ENCODE measurements at places on chromosomes 11 and 22.

GRCh38 chr22:24059793-24060192 lies 48.7 kb downstream of the CABIN1 start:
- no peak overlapping the region for H3K4me3 ChIP-seq
- peak overlapping the region; percentile 76 for H3K27ac ChIP-seq
- no peaks in the 10 kb centered on the region for H3K27me3 ChIP-seq
- DNase-seq: no peak

GRCh38 chr22:28670756-28671155 lies 8.9 kb downstream of the TTC28 start:
- H3K27ac ChIP-seq: no peak overlapping the region
- no peak for DNase-seq
- no peaks in the 10 kb centered on the region for H3K36me3 ChIP-seq

DNA sequence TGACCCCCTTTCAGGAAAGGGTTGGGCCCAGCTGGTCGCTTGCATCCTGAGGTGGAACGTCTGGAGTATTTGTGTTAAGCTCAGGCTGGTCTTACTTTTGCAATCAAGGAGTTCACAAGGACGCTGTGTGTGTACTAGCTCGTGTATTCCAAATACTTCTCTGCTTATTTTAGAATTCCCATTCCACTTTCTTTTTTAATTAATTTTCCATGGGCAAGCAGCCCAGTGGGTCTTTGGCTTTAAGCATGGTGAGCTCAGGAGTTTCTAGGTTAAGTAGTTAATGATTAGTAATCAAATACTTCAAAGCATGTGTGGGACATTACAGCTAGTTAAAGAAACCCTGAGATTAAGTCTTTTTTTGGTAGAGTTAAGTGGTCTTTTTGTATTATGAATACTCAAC lies 68.6 kb downstream of the CSNK2A3 start:
- peaks cover 25% of the 10 kb centered on the region for H3K4me1 ChIP-seq
- H3K36me3 ChIP-seq: no peaks in the 10 kb centered on the region
- no peak overlapping the region for H3K4me3 ChIP-seq
- DNase-seq: no peak

DNA sequence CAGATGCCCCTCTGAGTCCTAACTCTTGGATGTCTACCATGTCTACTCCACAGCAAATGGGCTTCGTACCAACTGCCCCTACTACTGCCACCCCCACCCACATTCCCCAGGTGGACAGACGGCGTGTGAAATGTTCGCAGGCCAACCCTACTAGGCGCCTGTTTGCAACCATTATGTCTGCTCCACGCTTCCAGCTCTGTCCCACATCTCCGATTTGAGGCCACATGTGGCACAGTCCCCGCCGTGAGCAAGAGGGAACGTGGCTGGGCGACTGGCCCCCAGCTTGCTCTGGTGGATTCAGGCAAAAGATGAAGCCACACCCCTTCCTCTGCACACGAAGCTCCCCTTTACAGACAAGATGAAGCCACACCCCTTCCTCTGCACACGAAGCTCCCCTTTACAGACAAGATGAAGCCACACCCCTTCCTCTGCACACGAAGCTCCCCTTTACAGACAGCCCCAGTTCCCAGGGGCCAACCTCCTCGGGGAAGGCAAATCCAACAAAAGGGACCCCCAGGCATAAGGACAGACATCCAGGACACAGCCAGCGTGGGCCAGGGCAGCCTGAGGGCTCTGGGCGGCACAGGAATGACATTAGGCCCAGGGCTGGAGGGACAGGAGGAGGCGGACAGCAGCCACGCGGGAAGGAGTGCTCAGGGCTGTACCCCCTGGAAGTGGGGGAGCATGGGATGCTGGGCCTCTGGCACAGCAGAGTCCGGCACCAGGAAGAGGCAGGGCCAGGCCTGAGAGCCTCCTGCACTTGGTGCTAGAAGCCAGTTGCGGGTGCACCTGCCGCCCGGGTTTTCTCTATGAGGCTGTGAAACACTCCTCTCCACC lies 106.2 kb downstream of the SHANK2 start:
- no peak overlapping the region for H3K27ac ChIP-seq
- H3K36me3 ChIP-seq: no peaks in the 10 kb centered on the region
- no peaks in the 10 kb centered on the region for H3K27me3 ChIP-seq
- peak; percentile 50 for DNase-seq
- no peaks in the 10 kb centered on the region for H3K4me1 ChIP-seq
- no peak overlapping the region for H3K4me3 ChIP-seq

- H3K4me1 ChIP-seq: peaks cover 19% of the 10 kb centered on the region
- no peak overlapping the region for H3K27ac ChIP-seq
- H3K36me3 ChIP-seq: no peaks in the 10 kb centered on the region
- H3K27me3 ChIP-seq: no peaks in the 10 kb centered on the region
Measured at GRCh38 chr11:107592813-107593212, 1.9 kb downstream of the ELMOD1 start.

- no peaks in the 10 kb centered on the region for H3K27me3 ChIP-seq
- H3K27ac ChIP-seq: peak overlapping the region; percentile 72
- H3K4me1 ChIP-seq: peaks cover 39% of the 10 kb centered on the region
- peaks cover 32% of the 10 kb centered on the region for H3K36me3 ChIP-seq
Measured at GRCh38 chr22:38214302-38215056, 12.7 kb downstream of the MAFF start.

DNA sequence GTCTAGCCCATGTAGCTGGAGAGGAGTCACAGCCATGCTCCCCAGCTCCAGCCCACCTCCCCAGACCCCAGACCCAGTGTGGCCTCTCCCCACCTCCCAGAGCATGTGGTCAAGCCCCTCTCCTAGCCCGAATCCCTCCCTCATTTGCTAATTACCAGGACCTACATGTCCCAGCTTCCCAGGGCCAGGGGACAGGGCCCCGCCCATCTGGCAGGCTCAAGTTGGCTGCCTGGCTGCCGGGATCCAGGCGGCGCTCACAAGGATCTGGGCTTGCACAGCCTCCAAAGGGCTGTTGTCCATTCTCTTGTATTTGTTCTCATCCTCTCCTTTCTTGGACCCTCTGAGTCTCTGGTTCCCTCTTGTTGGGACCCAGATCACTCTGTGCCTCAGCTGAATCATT lies 4.6 kb upstream of the MIF start:
- H3K27ac ChIP-seq: no peak overlapping the region
- H3K36me3 ChIP-seq: no peaks in the 10 kb centered on the region
- no peak for DNase-seq
- H3K4me1 ChIP-seq: peaks cover 12% of the 10 kb centered on the region
- H3K27me3 ChIP-seq: no peaks in the 10 kb centered on the region

Measured in upper lobe of left lung (tissue), 6 donors.